ENCODE measurements at places on chromosomes 5 and 9.

DNA sequence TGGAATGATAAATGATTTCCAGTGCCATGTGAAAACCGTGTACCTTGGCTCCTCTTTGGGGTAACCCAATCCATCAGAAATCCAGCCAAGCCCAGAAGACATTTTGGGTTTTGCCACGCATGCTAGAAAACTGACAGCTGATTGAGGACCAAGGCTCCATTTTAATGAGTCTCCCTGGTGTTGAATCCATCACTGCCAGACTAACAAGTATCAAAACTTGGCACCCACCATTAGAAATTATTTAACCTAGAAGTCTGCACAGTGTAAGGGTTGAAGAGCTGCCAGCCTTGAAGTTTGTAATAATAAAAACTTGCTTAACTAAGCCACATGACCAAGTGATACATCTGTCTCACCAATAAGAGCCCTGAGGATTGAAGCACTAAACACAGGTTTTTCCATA, 369.9 kb downstream of the DNAH5 start:
- no peak for DNase-seq

DNA sequence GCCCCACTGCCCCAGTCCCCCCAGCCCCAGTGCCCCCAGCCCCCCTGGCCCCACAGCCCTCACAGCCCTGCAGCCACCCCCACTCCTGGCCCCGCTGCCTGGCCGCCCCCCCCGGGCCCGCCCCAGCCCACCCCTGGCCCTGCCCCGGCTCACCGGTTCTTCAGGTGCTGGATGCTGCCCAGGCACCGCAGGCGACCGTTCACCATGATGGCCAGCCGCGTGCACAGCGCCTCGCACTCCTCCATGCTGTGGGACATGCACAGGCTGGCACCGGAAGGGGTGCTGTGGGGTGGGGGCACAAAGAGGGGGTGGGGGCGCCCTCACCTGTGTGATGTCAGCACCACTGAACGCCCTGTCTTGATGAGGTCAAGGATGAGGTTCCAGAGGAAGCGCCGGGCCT, 12.8 kb upstream of the CLIC3 start:
- no peak for DNase-seq

GRCh38 chr9:112170968-112171367, 4.1 kb downstream of the SUSD1 start:
- no peak for DNase-seq

DNA sequence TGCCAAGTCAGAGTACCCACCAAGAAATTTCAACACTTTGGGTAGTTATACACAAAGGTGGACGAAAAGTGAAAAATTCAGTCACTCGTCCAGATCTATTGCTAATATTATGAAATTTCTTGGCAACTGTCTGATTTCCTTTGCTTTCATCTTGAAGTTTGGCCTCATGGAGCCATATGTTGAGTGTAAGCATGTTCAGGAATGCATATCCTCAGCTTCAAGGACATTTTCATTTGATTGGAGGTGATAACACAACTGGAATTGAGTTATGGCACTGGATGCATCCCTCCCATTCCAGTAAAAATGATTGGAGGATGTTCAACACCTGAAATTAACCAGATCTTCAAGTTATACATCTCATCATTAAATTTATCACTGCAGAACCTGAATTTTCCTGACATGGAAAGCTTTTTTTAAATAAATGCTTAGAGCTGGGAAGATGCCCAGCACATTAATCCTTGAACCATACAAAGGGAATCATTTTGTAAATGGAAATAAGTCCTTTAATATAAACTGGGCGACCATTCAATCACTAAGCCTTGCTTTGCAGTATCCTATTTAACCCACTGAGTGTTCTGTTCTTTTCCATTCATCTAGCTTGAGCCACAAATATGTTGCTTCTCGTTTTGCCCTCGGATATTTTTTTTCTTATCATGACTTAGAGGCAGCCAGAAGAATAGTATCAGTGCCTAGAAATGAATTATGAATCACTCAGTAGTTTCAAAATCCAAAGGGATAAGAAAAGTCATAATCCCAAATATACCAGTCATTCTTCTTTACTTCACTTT, 273.7 kb upstream of the PIK3R1 start:
- DNase-seq = no peak

DNA sequence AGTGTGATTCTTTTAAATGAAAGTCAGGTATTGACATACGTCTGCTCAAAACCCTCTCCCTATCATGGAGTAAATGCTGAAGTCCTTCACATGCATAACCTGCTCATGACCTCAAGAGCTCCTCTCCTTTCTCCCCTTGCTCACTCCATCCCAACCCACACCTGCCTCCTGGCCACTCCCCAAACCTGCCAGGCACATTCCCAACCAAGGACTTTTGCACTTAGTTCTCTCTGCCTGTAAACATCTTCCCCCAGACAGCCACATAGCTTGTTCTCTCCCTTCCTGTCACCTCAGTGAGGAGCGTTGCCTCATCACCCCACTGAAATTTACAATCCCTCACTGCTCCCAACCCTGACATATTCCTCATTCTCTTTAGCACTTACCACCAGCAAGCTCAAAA, 8.7 kb downstream of the SETD9 start:
- DNase-seq = no peak

- DNase-seq = no peak
Observed at GRCh38 chr5:81241001-81241400, 7.9 kb downstream of the CKMT2 start.

- DNase-seq = no peak
Observed at GRCh38 chr9:21961569-21961968, 32.6 kb downstream of the CDKN2A start.

GRCh38 chr5:150763023-150763769, 4.4 kb upstream of the DCTN4 start:
- no peak for DNase-seq

DNA sequence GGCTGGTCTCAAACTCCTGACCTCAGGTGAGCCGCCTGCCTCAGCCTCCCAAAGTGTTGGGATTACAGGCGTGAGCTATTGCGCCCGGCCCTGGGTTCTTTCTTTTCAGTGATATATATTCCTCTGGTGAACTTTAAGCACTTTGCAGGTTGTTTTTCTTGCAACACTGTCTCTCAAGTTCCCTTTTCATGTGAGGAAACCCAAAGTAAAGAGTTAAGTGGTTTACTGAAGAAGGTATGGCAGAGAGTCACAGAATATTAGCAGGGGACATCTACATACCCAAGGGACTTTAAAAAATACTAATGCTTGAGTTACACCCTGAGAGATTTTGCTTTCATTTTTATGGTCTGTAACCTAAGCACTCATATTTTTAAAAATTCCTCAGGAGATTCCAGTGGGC, 6.7 kb upstream of the GAPT start:
- DNase-seq = no peak

DNA sequence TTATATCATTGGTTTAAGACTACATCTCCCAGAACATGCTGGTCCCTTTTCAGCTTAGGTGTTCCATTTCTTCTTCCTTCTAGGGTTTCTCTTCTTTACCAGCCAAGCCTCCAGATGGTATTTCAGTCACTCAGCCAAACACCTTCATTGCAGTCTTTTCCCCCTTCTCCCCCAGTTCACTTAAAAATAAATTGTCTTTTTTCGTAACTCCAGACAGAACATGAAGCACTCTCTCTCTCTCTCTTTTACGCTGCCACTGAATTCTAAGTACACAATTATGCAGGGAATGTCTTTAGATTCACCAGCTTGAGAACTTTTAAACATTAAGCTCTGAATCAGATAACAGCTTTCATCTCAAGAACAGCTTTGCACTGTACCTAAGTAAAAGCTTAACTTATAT, 419.7 kb upstream of the BRINP1 start:
- no peak for DNase-seq

DNA sequence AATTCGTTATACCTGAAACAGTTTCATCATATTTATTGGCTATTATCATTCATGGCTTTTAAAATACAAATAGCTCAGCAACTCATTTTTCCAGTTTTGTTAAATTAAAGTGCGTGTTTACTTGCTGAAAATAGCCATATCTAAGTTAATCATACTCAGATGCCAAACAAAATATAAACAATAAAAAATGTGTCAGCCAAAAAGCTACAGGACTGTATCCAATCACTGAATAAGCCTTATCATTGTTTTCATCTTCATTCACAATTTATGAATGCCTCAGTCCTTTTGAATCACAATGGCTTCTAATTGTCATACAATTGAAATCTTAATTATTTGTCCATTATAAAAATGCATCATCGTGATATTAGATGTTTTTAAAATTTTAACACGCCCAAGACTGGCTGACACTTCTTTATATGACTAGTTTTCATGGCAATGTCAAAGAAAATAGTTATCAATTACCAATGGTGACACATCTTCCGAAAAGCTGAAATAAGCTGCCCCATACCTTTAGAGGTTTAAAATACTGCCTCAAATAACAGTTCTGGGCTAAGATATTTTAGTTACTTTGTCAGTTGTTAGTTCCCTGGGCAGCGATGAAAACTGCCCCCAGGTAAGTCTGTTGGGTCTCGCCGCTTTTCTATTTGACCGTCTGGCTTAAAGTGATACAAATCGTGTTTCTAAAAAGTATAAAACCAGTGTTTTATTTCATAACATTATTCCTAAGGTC, 1.8 kb downstream of the NFIB start:
- DNase-seq = no peak

GRCh38 chr5:157479612-157480510, 19.8 kb downstream of the NIPAL4 start:
- no peak for DNase-seq

DNA sequence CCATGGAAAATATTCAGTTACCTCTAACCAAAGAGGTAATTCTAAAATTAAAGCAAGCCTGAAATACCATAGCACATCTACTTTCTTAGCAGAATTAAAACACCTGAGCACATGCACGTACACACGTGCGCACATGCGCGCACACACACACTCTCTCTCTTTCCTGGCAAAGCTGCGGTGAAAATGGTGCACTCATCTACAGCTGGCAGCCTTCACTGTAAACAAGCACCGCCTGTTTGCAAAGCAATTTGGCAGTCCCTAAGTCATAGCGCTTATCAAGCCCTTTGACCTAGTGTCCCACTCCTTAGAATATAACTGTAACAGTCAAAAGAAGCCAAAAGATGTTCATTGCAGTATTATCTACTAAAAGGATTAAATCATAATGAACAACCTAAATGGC, 278.7 kb downstream of the DENND1A start:
- DNase-seq = no peak

DNA sequence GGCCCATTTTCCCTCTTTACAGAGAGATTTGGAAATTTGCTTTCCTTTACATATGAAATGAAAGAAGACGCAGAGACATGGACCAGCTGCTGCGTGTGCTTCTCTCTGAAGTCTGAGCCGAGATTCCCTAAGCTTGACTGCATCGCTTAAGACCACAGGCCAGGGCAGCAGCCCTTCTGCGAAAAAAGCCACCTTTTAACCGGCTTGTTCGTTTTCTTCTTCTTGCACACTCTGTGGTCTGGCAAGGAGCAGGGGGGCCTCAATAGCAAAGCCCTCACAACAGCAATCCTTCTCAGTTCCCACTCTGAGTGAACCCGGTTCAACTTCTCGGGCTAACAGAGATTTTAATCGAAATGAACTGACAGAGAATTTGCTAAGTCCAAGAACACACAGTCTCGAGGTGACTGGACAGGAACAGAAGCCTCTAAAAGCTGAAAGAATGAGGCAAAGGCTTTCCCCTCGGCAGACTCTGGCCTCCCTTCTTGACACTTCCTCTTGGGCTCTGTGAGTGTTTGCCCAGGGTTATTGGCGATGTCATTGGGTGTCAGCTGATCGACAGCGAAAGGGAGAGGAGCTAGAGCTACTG, 512.9 kb upstream of the KLF4 start:
- no peak for DNase-seq

GRCh38 chr5:19047277-19047676, 940.7 kb downstream of the CDH18 start:
- DNase-seq = no peak

GRCh38 chr9:114725930-114726329, 43.9 kb upstream of the TEX48 start:
- no peak for DNase-seq

DNA sequence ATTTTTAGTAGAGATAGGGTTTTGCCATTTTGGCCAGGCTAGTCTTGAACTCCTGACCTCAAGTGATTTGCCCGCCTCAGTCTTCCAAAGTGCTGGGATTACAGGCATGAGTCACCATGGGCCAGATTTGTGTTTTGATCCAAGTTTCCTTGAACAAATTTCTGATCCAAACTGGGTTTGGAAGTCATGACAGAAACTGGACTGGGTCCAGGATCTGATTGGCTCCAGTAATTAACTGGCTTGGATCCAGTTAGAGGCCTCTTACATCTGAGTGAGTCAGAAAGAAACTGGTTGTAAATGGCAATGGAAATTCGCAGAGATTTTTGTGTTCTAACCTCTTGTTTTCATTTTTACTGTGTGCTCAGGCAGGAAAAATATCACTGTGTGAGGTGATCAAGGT, 141.6 kb downstream of the SLC25A46 start:
- DNase-seq = no peak

- no peak for DNase-seq
Observed at GRCh38 chr9:77748214-77748772, 100.2 kb upstream of the GNA14 start.

- DNase-seq = no peak
Observed at GRCh38 chr5:135246923-135247795, 151.9 kb downstream of the MACROH2A1 start.

DNA sequence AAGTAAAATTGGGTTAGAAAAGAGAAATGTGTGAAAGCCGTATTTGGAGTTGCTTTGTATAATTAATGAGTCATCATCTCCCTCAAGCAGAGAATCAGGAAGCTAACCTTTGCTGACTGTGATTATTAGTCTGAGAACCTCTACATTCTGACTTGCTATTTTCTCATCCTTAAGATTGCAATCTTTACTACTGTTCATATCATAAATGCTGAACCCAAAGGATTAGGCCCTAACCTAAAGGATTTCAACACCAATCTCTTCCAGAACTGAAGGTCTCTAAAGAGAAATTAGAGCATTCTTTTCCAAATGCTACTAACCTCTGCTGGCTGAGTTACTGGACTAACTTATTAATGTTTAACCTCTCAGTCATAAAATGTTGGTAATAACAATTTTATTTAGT, 538.1 kb upstream of the MEF2C start:
- DNase-seq = no peak

GRCh38 chr5:177528631-177529030, 11.9 kb upstream of the DDX41 start:
- DNase-seq = no peak

GRCh38 chr5:100576217-100576751, 41.1 kb downstream of the FAM174A start:
- no peak for DNase-seq

GRCh38 chr5:68372161-68372560, 156.6 kb downstream of the PIK3R1 start:
- no peak for DNase-seq

DNA sequence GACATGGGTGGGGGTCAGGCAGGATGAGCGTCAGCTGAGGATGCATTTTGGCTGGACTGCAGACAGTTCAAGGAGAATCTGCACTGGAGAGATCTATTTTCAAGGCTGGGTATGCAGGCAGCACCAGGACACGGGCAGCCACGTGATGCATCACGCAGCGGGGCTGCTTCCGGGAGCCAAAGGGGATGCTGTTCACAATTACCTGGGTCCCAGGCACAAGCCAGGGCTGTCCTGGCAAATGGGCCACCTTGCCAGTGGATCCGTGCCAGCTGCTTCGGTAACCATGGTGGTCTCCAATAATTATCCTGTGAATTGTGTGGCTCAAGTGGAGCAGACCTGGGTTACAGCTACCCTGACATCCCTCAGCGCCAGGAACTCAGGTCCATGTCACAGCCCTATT, 17.5 kb downstream of the DBH start:
- DNase-seq = no peak

Measured in CD8-positive, alpha-beta memory T cell (primary cell).